ENCODE measurements at places on chromosomes 12 and 14.

DNA sequence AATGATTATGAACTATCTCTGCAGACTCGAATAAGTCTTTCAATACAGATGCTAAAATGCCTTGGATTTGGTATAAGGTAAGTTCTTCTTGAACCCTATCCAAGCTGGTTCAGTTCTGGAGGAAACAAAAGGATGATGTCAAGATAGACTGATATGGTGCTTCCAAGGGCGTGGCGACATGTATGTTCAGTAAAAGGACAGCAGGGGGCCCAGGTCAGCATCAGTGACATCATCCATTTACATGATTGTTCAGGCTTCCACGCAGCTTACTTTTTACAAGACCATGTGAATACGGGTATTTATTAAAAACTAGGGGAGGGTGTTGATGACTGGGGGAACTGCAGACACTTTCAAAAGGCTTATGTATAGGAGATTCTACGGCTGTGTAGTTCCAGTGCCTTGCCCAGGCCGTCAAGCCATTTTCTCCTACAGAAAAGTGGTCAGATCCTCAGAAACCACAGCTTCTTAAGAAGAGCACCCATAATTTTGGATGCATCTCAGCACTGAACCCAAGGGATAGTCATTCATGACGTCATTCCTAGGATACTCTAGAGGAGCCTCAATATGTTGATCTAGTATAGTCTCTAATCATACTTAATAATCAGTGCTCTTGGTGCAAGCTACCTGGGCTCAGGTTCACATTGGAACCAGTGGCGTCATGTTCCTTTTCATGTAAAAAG, 527.7 kb downstream of the FUT8 start:
- no peak for DNase-seq

DNA sequence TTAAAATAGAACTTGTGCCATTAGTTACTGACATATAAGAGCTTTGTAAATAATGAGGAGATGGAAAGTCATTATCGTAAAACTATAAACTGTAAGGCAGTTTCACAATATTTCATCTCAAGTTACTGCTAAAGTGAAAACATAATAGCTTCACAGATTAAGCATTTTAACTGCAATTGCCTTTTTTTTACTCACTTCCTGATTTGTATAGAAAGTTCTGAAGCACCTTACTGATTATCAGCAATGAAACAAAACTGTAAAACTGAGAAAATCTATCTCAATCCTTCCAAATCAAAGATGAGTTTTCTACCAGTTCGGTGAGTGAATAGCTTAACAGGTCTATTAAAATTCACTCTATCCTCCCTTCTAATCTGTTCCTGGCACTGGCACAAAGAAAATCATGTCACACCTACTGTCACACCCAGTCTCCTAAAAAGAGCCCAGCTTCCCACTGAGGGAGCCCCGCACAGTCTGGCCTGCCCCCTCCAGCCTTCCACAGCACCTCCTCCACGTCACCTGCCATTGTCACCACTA, 161.4 kb upstream of the ABCD2 start:
- no peak for DNase-seq

- DNase-seq = no peak
Measured at GRCh38 chr14:100660882-100661635, 65.6 kb upstream of the DLK1 start.

- no peak for DNase-seq
Measured at GRCh38 chr12:105072888-105073488, 11.3 kb downstream of the ALDH1L2 start.

DNA sequence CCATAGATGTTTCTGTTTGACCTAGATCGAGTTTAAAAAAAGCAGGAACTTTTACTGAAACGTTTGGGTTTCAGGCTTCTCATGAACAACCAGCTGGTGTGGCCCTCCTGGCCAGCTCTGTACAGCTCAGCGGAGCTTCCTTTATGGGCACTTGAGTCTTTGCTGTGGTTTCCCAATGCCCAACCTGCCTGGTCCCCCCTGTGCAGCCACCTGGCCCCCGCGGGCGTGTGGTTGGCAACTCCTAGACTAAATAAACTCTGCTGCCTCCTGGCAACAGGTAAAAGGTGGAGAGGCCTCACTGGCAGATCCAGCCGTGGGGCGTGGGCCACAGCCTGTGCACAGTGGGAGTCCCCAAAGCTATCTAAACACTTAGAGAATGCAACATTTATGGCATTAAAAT, 38.7 kb downstream of the ADGRD1 start:
- no peak for DNase-seq

GRCh38 chr12:57072661-57073060, 5.9 kb downstream of the NEMP1 start:
- DNase-seq = no peak

DNA sequence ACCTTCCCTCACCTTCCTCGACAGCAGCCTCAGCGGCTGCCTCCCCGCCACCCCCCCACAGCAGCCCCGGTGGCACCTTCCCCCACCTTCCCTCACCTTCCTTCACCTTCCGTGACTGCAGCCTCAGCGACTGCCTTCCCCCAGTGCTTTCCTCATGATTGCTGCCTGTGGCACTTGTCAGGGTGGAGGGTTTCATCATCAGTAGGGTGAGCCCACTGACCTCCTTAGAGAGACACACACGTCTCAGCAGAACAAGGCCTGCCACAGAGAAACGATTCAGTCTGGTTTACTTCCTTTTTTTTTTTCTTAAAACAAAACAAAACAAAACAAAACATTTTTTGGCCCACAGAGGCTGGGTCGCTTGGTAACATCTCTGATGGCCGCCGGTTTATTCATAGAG, 75.0 kb downstream of the EP400 start:
- DNase-seq = no peak

GRCh38 chr12:103771466-103771865, 69.6 kb downstream of the NT5DC3 start:
- DNase-seq = no peak

DNA sequence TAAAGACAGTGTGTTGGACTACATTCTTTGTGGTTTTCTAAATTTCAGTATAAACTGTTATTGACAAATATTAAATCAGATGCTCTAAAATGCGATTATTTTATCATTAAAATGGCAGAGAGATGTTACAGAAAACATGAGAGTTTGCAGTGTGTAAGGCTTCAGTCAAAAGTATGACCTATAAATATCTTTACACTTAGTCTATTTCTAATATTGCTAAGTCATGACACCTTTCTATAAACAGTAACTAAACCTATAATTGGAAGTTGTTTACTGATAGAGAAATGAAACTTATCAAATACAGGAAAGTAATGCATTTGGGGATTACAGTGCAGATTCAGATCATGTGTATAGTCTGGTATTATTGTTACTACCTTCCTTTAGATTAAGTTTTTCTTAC, 68.9 kb upstream of the YARS2 start:
- DNase-seq = no peak

Data from activated CD8-positive, alpha-beta memory T cell treated with anti-CD3 and anti-CD28 coated beads for 24 hours (primary cell).